Non-pigmented ciliary epithelial cell (primary cell): ENCODE measurements at places on chromosomes 5 and 9.

- peak; percentile 27 for DNase-seq
Observed at GRCh38 chr9:122095010-122095767, 2.1 kb upstream of the TTLL11 start.

DNA sequence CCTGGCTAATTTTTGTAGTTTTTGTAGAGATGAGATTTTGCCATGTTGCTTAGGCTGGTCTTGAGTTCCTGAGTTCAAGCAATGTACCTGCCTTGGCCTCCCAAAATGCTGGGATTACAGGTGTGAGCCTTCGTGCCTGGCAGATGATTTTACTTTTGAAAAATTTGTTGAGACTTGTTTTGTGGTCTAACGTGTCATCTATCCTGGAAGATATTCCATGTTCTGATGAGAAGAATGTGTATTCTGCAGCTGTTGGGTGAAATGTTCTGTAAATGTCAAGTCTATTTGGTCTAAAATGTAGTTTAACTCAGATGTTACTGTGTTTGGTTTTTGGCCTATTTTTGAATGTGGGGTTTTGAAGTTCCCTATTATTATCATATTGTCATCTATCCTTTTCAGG lies 145.6 kb downstream of the XRCC4 start:
- DNase-seq = no peak

- DNase-seq = no peak
Observed at GRCh38 chr9:82991671-82992070, 71.3 kb downstream of the RASEF start.

DNA sequence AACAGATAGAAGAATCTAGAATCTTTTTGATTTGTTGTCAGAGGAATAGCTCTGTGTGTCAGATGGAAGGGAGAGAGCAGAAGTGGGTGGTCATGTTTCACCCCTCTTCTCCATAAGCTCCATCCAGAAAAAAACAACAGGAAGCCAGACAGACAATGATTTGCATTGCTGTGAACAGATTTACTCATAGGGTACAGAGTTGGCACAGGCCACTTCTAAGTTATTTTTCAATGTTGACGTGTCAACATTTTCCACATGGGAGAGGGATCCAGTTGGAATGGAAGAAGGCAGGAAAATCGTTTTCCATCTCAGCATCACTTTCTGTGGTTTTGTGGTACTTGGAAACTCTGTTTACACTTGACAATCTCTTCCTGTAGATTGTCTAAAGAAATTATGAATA lies 86.7 kb downstream of the INSYN2B start:
- peak; percentile 19 for DNase-seq

- DNase-seq = no peak
Observed at GRCh38 chr9:126146254-126147145, 180.1 kb upstream of the MVB12B start.

- DNase-seq = no peak
Observed at GRCh38 chr5:136103118-136103517, 29.5 kb upstream of the SMAD5 start.

- no peak for DNase-seq
Observed at GRCh38 chr5:51881901-51882300, 498.7 kb downstream of the ISL1 start.

DNA sequence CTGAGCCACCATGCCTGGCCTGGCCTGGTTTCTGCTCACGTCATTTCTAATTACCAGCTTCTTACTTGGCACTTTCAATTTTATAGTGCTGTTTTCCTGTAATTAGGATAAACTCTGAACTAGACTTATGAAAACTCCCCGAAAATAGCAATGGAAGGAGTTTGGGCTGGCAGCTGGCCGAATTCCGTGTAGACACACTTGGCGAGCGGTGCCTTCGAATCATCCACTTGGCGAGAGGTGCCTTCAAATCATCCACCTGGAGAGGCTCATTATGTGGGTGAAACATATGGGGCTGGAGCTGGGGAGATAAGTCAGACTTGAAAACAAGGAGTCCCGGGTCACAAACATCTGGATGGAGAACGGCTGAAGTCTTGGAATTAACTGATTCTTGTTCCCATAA lies 203.7 kb downstream of the ROR2 start:
- no peak for DNase-seq

DNA sequence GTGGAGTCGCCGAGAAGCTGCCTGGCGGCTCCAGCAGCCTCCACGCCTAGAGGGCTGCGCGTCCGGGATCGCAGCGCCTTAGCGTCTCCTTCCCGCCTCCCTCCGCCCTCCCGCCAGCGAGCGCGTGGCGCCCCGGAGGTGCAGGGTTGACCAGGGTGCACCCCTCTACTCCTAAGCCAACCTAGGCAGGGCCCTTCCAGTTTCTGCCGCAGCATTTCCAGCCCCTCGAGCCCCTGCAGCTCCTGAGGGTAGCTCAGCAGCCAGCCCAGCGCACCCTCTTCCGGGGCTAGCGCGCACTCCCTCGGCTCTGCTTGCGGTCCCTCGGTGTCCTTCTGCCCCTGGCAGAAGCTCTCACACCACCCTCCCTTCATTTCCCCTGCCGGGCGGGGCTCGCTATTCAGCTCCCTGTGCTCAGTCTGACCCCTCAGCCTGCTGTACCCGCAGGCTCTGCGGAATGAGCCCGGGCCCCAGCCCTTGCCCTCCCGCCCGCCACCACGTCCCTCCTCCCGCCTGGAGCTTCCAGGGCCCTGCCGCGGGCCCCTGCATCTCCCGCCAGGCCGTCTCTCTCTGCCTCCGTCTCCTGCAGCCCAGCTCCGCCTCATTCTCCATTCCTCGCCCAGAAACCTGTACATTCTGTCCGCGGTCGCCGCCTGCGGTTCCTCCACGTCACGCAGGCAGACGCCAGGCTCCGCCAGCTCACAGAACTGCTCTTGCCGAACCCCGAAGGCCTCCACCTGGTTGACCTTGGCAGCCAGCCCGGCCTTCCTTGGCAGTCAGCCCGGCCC lies 61.8 kb downstream of the SPATA31C2 start:
- DNase-seq = peak; percentile 53

DNA sequence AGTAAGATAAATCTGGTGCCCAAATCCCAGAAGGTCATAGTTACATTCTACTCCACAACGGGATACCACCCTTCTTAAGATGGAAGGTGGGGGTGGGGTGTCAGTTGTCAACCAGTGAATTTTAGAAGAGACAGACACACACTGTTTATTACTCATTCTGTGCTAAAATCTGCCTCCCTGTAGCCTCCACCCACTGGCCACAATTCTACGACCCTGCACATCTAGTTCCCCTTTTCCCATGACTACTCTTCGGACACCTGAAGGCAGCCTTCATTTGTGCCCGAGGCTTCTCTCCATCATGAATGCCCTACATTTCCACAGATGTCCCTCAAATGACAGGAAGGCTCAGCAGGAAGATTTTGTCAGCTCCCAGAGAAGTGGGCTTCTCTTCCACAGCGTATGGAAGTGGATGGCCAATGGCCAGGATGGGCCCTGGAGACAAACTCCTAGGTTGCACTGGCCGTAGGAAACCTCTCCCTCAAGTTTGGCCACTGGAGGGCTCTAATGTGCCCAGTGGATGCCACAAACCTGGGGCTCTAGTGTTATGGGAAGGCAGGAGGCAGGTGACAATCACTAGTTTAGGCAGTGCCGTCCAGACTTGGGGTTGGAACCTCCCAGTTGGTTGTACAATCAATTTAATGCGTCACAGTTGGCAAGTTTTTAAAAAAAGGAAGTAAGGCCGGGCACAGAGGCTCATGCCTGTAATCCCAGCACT lies 46.6 kb downstream of the PTPN3 start:
- no peak for DNase-seq

DNA sequence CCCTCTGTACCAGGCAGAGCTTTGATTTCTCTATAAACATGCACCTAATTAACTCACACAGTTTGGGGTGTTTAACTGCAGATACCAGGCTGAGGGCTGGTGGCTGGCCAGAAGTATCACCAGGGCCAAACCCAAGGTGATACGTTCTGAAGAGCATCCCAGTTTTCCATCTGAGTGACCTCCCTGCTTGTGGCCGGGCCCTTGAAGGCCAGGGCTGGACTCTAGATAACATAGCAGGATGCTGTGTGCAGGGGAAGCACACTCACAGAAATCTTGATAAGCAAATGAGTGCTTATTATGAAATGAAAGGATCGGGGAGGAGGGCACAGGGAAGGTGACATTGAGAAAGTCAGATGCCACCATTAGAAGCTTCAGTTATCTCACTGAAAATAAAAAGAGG lies 582.4 kb downstream of the BRINP1 start:
- DNase-seq = no peak

DNA sequence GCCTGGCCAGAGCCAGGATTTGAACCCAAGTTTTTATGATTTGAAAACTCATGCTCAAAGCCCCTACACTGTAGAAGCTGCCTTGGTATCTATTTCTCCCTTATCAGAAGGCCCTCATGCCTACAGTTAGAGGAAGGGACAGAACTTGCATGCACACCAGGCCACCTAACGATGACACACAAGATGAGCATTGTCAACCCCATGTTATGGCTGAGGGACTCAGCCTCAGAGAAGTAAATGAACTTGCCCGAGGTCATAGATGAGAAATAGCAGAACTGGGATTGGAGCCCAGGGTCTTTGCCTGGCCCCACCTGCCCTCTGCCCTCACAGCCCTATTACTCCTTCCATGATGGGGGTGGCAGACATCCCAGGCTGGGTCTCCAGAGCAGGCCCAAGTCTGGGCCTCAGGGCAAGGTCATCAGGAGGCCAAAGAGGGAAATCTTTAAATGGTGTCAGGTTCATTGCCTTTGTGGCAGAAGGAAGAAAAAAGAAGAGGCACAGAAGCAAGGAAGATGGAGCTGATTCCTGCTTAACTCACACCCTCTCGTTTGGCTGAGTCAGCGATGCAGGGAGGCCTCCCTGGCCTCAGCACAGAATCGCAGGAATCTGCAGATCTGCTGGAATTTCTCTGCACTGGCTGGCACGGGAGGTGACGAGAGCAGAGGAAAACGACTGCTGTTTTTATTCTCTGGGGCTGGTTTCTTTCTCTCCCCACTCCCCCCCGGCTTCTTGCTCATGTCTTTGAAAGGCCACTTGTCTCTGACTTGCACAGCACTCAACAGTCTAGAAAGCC lies 20.6 kb upstream of the CRB2 start:
- DNase-seq = peak; percentile 30

GRCh38 chr9:79551586-79551985 lies 20.2 kb upstream of the TLE4 start:
- no peak for DNase-seq

- DNase-seq = no peak
Observed at GRCh38 chr9:116763770-116764169, 76.7 kb downstream of the TRIM32 start.

- DNase-seq = no peak
Observed at GRCh38 chr5:132260051-132260450, 2.6 kb downstream of the PDLIM4 start.

DNA sequence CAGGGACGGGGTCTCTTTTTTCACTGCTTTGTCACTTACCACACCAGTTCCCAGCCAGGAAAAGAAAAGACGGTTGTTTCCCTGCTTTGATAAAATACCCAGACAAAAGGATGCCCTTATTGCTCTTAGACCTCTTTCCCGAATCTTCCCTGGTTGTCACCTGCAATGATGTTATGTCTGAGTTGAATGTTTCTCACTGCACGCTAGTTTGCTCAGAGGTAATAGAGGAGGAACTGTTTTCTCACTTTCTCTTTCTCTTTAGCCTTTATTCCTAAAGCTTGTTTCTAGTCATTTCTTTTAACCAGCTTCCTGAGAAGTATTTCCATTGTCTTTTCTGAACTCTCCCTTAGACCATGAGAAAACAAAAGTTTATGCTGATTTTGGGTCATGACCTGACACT lies 32.9 kb downstream of the ACER2 start:
- DNase-seq = no peak

DNA sequence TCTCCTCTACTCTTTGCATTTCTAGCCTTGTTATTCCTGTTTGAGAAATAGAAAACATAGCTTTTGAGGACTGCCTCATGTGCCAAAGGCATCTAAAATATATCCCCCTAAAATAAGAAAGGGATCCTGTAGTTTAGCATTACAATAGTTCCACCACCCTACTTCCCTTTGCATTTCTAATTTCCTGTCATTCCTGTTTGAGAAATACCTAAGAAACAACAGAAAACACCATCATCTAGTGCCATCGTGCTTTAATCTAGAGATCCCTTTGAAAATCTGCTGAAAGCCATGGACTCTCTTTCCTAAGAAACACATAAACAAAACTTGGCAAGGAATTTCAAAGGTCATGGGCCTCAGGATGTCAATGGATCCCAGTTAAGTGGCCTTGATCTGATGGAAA lies 7.5 kb downstream of the CLK4 start:
- no peak for DNase-seq

- no peak for DNase-seq
Observed at GRCh38 chr5:161614342-161614741, 67.8 kb upstream of the GABRB2 start.

DNA sequence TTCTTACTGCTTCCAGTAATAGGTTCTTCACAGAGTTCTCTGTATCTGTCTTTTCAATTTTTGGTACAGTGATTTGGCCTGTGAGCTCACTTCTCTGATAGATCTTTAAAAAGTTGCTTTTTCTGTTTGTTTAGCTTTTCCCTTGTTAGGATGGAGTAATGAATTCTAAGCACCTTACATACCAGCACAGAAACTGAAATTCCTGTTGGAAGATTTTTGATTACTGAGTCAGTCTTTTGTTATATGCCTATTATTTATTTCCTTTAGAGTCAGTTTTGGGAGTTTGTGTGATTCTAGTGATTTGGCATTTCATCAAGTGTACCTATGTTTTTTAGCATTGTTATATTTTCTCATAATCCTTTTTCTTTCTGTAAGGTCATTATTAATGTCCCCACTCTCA lies 37.6 kb upstream of the IPPK start:
- DNase-seq = no peak

GRCh38 chr9:85941622-85941940 lies 635 bp downstream of the NAA35 start:
- DNase-seq = no peak

GRCh38 chr9:91188719-91189590 lies 172.8 kb downstream of the AUH start:
- DNase-seq = no peak

- DNase-seq = no peak
Observed at GRCh38 chr5:86314951-86315350, 302.8 kb upstream of the COX7C start.

GRCh38 chr9:109792951-109793546 lies 13.1 kb downstream of the PALM2AKAP2 start:
- DNase-seq = peak; percentile 84

GRCh38 chr5:80964491-80964890 lies 4.3 kb downstream of the RASGRF2 start:
- no peak for DNase-seq

- DNase-seq = no peak
Observed at GRCh38 chr5:145433077-145433476, 402.1 kb downstream of the PRELID2 start.

GRCh38 chr5:27414099-27414498 lies 375.7 kb upstream of the CDH9 start:
- no peak for DNase-seq

DNA sequence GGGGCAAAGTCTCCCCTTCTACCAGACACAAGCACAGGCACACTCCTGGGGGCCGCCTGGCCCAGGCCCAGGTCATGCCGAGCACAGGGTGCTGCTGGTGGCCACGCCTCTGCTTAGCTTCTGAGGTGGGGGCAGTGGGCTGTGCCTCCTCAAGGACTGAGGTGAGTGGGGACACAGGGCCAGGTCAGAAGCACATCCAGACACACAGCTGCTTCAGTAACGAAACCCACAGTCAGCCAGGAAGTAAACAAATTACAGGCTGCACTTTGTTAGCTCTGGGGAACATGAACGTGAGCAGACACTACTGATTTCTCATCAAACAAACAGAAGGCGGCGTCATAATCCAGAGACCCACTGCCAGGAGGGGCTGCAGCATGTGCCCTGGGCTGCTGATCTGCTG lies 192.4 kb downstream of the HSPA4 start:
- DNase-seq = no peak

GRCh38 chr5:32280656-32281081 lies 32.1 kb downstream of the MTMR12 start:
- DNase-seq = no peak

- no peak for DNase-seq
Observed at GRCh38 chr5:96637196-96637595, 25.0 kb upstream of the CAST start.
